MM.1S (cell line): ENCODE measurements at places on chromosomes 2 and 18.

- peak; percentile 91 for DNase-seq
Observed at GRCh38 chr18:72544092-72544886, at the start of gene CBLN2. Gene CBLN2, minus strand, starts transcription at chr18:72544342. Its CDS starts 2,182 bp downstream, at chr18:72542160.

GRCh38 chr2:17969661-17970060, 91.2 kb downstream of the KCNS3 start:
- no peak for DNase-seq

DNA sequence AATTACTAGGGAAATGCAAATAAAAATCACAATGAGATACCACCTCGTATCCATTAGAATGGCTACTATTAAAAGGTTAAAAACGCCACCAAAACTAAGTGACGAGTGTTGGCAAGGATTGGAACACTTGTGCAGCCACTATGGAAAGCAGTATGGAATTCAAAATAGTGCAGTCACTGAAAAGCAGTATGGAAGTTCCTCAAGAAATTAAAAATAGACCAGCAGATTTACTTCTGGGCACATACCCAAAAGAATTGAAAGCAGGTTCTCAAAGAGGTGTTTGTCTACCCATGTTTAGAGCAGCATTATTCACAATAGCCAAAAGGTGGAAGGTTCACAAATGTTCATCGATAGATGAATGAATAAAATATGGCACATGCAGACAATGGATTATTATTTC, 149.7 kb upstream of the STON1 start:
- no peak for DNase-seq

DNA sequence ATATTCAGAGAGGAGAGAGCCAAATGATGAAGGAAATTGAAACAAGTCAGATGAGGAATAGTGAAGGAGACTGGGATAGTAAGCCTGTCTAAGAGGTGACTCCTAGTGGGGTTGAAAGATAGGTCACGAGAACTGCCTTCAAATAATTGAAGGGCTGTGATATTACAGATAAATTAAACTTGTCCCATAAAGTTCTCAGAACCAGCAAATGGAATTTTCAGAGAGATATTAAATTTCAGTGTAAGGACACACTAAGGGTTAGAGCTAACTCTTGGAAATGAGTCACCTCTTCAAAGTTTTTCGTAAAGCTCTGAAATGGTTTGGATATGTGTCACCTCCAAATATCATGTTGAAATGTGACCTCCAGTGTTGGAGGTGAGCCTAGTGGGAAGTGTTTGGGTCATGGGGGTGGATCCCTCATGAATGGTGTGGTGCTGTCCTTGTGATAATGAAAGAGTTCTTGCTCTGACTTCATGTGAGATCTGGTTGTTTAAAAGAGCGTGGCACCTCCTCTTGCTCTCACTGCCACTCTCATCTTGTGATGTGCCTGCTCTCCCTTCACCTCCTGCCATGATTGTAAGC, 87.3 kb downstream of the BABAM2 start:
- no peak for DNase-seq

DNA sequence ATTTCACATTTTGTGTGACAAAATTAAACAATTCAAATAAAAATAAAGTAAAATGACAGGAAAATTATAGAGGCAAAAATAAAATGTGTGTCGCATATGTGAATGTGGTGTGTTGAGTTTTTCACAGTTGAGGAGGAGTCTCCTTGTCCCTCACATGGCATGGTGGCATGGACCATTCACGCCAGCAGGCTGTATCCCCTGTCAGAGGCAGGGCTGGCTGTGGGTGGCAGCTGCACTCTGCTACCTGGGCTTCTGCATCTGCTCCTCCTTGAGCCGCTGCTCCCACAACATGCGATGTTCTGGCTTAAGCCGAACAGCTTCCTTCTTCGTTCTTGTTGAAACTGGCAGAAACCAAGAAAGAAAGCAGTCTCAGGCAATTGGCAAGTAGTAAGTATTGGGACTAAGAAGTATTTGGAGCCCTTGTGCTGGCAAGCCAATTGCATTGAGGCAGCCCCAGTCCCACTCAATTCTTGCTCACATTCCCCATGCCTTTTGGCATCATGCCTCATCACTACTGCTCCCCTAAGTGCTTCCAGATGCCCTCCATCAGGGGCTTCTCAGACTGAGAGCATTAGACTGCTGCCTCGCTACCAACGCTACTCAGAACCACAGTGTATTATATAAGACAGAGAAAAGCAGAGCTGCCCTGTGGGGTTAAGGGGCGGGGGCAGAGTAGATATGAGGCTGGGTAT, 177.9 kb upstream of the NABP1 start:
- DNase-seq = no peak

GRCh38 chr2:204110338-204110741, 173.8 kb downstream of the ICOS start:
- peak; percentile 93 for DNase-seq

DNA sequence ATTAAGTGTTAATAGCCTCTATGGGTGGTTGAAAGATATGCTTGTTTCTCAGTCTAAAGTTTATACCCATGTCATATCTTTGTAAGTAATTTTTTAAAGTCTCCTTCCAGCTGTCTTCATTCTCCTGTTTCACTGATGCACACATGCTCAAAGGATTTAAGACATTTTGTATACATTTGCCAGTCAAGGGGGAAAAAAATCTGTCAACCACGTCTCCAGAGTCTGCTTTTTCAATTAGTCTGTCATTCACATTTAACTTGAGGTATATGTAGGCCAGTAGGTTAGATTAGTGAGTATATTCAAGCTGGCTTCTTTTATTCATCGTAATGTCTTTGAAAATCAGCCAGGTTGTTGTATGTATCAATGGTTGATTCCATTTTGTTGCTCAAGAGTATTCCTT, 193.5 kb downstream of the MCFD2 start:
- DNase-seq = no peak

GRCh38 chr2:97645112-97645694, 659 bp upstream of the COX5B start:
- DNase-seq = no peak

DNA sequence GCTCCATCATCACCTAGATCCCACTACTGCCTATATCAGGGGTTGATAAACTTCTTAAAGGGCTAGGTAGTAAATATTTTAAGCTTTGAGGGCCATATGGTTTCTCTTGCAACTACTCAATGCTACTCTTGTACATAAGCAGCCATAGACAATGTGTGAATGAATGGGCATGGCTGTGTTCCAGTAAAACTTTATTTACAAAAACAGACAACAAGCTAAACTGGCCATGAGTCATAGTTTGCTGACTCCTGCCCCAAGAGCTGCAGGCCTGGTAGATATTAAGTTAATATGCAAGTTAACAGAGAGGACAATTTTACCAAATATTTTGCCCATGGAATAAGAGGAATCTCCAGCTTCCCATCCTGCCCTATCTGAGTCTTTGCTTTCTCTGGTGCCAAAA, 29.8 kb upstream of the MYO3B start:
- DNase-seq = no peak

GRCh38 chr2:45237850-45238542, 228.7 kb upstream of the SIX2 start:
- peak; percentile 47 for DNase-seq

DNA sequence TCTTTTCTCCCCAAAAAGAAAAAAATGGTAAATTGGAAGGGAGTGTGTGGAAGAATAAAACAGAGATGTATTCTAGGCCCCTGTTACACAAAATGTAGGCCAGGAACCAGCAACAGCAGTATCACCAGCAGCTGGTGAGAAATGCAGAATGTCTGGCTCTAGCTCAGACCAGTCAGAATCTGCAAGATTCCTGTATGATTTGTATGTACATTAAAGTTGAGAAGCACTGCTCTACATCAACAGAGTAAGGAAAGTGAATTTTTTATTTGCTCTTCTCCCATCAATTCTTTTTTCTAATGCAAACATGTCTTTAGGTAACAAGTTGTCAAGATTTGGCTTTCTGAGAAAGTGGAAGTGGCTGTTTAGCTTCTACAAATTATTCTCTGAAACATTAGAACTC, 235.4 kb upstream of the FANCL start:
- no peak for DNase-seq

DNA sequence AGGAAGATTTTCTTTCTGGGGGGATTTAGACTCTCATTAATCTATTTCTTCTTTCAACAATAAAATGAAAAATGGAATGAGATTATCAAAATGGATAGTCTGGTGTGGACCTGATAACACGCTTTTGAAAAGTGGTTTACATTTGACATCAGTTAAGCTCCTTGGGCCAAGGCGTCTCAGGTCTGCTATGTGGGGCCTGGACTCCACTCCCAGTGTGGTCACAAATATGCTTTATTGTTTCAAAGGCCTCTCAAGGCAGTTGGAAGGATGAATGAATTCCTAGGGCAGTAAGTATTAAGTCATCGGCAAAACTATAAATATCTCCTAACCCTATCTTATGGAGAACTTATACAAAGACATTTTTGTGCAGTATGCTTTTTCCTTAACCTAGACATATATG, 74.5 kb downstream of the ETAA1 start:
- DNase-seq = no peak

- peak; percentile 7 for DNase-seq
Observed at GRCh38 chr2:25251422-25252273, 83.3 kb upstream of the POMC start.

DNA sequence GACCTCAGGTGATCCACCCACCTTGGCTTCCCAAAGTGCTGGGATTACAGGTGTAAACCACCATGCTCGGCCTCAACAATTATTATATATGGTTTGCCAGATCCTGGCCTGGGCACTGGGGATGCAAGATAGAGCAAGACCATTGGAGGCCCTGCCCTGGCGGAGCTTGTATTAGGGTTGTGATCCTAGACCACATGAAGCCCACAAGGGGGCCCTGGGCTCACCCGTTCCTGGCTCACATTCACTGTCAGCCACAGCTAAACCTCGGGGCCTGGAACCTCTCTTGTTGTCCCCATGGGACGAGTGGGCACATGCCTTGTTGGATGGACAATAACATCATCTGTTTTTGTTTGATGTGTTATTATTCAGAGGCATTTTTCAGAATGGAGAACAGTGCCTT, 14.9 kb downstream of the HPCAL1 start:
- no peak for DNase-seq
